ENCODE measurements at places on chromosomes 3 and 15.

DNA sequence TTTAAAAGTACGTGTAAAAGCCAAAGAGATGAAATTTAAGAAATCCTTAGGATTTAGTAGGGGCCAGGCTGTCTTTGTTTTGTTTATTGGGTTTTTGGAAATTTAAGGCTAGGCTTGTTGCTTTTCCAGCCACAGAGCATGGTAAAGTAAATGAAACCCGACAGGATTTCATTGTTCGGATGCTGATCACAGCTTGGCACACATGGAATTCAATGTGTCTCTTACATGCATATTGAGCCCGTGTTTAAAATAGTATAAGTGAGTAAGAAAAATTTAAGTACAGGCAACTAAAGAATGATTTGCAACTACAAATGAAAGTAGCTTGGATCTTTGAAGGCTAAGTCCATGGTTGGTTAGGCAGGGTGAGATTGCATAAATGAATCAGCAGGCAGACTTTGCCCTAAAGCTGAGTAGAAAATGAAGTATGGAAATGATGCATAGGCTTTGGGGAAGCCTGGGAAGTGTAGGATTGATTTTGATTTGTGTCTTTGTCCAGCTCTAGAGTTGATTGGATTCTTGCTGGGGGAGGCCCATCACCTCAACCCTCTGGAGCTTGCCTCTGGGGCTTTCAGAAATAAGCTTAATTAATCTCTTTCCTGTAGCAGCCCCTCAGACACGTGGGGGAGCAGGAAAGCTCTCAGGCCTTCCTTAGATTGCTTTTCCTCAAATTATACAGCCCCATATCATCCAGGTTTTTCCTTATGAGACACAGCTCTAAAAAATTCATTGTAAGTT is 68.2 kb upstream of the ADAMTSL3 start:
- no peak for DNase-seq

DNA sequence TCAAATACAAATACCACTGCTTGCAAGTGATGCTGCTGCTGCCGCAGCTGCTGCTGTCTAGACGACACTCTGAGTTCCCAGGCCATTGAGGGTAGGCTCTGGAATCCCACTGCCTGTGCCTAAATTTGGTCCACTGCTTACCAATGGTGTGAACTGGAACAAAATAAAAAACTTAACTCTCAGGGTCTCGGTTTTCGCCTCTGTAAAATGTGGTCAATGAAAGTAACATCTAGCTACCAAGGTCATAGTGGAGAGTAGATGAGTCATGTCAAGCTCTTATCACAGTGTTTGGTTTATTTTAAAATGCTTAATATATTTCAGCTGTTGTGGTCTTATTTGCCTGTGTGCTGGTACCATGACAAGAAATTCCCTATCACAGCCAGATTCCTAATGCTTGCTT is 299.3 kb downstream of the CLSTN2 start:
- no peak for DNase-seq

- no peak for DNase-seq
Measured at GRCh38 chr3:140630866-140631265, 47.0 kb upstream of the TRIM42 start.

DNA sequence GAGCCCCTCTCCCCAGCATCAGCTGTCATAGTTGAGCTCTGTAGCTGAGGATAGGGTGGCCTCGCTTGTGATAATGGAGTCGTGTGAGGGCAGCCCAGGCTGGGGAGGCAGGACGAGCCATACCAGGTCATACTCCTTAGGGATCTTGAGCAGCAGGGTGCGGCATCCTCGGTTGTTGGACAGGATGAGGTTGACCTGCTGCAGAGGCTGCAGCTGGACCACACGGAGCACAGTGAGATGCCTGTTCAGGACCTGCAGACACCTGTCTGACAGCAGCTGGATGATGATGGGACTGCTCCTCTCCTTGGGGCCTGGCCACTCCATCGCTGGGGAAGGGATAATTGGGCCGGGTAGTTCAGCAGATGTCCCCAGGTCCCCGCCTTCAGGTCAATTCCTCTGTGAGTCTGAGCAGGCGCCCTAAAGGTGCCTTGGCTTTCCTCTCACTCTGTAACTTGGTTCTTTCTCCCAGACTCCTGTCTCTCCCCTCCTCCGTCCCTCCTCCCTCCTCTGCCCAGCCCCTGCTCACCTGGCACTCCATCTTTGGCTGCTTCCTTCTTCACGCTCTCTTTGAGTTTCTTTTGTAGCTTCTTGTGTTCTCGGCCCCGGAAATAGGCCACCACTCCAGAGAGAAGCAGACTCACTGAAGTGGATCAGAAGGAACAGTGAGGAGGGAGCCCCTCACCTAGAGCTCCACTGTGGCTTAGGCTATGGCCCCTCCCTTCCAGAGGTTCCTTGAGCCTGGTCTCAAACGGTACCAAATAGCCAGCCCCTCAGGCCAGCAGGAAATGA is 7.8 kb downstream of the DUOX2 start:
- no peak for DNase-seq

GRCh38 chr3:123586968-123587367 is 2.1 kb upstream of the HACD2 start:
- no peak for DNase-seq

Measured in activated CD4-positive, alpha-beta T cell treated with anti-CD3 and anti-CD28 coated beads, Interleukin-2, amount 50 U/mL, for 48 hours (primary cell).